Breast epithelium (tissue), 4 donors: ENCODE measurements at places on chromosomes 3 and 15. TPM values are rescaled to one million over a fixed set of nuclear protein-coding genes. Genes with fewer than 3 reads are reported as not detected.

Gene GOLGA8Q
- total RNA-seq: 1.9 TPM

Gene MORC1
- total RNA-seq: not detected

Gene SLC28A1
- total RNA-seq: not detected

Gene TUSC7
- not detected for total RNA-seq

Gene GP9
- not detected for total RNA-seq

Gene ALS2CL
- 20.6 TPM for total RNA-seq

- DNase-seq: no peak
Measured at GRCh38 chr3:151145713-151146070, 57.3 kb downstream of the GPR171 start.

DNA sequence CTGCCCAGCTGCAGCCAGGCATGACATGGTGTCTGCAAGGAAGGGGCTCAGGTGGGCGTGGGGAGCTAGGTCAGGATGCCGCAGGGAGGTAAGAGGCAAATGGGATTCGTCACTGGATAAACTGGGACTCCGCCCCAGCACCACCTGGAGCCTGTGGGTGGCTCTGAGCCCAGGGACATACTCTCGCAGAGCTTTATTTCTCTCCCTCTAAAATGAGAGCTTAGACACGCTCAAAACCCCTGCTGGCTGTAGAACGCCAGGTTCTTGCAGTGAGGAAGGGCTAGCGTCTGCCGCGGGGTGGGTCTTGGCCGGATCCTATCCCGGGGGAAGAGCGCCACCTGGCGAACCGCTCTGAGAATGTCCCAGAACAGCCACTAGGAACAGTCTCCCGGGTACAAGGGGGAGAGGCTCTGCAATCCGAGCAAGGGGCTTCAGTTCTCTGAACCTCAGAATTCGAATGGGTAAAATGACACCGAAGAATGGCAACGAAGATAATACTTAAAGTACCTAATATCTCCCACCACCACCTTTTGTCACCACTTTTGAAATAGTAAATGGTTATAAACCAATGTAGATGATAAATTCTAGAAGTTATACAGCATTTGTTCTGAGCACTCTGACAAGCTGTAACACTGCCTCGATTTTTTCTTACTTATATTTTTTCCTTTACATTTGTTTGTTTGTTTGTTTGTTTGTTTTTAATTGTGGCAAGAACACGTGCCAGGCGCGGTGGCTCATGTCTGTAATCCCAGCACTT is 53.2 kb upstream of the SRGAP3 start:
- peak; percentile 79 for DNase-seq

GRCh38 chr15:42707873-42708544 is 28.9 kb downstream of the CDAN1 start:
- DNase-seq: no peak

DNA sequence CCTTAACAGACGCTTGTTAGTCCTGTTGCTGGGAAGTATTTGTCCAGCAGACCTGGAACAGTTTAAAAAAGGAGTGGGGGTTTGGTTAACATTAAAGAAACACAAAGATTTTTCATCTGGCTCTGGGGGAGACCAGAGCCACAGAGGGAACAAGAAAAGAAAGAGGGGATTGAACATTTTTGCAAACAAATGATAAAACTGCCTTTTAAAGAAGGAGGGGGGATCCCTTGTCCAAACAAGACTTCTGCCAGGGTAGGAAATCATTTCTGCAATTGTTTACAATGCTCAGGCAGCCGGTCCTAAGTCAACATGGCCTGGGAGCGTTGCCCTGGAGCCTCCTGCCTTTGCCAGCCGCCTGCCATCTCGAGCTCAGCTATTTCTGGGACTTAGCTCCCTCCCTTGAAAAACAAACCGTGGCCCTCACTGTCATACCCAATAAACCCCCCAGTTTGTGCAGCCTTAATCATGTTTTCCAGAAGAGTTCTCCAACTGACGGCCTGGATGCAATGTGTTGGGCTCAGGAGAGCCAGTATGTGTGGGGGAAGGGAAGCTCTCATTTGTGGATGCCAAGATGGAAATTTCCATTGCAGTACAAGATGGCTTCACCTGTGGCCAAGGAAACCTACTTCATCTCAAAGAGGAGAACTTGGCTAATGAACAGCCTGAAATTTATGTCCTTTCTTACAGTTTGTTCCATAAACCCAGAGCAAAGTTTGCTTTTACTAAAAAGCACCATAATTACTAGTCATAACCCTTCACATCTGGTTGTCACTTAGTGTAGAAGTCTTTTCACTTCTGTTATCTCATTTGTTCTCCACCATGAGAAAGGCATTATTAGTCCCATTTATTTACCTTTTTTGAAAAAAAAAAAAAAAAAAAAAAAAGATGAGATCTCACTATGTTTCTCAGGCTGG is 75.9 kb upstream of the RNU6-1 start:
- peak; percentile 73 for DNase-seq

- no peak for DNase-seq
Measured at GRCh38 chr3:43817064-43817463, 126.3 kb downstream of the ABHD5 start.

GRCh38 chr3:85570819-85571218 is 612.0 kb downstream of the CADM2 start:
- no peak for DNase-seq

- DNase-seq: no peak
Measured at GRCh38 chr3:61315871-61316270, 64.6 kb upstream of the FHIT start.

GRCh38 chr3:42119561-42120355 is 28.6 kb downstream of the TRAK1 start:
- no peak for DNase-seq
